ENCODE measurements at places on chromosomes 6 and 20.

GRCh38 chr20:17768271-17768670, 68.5 kb downstream of the BANF2 start:
- DNase-seq = no peak

DNA sequence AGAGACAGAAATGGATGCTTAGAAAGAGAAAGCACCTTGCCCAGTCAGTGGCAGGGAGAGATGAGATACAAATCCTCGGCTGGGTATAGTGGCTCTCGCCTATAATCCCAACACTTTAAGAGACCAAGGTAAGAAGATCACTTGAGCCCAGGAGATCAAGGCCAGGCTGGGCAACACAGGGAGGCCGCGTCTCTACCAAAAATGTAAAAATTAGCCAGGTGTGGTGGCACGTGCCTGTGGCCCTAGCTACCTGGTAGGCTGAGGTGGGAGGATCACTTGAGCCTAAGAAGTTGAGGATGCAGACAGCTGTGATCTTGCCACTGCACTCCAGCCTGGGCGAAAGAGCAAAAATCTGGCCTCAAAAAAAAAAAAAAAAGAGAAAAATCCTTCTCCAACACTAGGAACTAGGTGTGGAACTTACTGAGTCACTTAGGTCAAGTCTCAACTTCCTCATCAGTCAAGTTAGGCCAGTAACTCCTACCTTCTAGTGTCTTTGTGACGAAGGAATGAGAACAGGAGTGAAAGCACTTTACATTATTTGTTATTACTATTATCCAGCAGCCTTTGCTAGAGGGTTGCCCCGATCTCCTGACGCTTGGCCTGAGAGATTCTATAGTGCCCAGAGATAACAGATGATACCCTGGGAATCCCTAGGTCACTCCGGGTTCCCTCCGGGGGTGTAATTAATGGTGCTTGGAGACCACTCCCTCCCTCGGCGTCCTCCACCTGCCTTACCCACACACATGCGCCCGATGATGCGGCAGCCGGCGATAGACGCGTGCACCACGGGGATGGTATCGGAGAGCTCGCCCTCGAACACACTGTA, 918 bp downstream of the EIF6 start:
- DNase-seq = no peak

DNA sequence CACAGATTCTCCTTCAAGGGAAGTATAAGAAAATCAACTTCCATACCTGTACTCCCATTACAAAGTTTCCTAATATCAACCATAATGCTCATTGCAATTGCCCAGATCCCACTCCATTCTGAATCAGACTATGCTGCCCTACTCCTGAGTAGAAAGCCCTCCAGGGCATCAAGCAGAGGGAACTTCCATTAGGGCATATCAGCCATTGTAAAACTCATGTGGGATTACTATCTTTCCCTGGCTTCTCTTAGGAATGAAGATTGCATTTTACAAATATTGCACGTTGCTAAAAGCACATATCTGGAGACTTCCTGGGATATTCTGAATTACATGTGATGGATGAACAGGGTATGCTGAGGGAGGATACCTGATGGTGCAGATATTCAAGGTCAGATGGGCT, 263.2 kb downstream of the FOXA2 start:
- no peak for DNase-seq

GRCh38 chr6:96929741-96930140, 5.2 kb downstream of the KLHL32 start:
- DNase-seq = no peak

GRCh38 chr6:50442531-50443040, 270.7 kb upstream of the TFAP2D start:
- DNase-seq = no peak

- DNase-seq = no peak
Observed at GRCh38 chr6:85810558-85810957, 167.9 kb upstream of the SYNCRIP start.

DNA sequence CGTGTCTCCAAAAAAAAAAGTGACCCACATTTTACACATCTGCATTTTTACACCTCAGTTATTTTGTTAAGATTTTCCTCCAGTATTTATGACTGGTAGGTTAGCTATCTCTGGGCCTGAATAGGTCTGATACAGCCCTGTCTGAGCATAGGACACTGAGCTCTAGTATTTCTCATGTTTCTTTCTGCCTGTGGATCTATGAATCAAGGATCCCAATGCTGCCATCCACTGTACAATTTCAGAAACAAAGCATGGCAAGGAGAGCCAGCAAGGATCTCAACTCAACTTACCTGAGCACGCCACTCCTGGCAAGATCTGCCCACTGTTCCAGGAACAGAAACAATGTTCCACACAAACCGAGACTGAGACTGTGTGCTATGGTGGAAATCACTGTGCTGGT, 36.4 kb upstream of the ENPP5 start:
- no peak for DNase-seq

- no peak for DNase-seq
Observed at GRCh38 chr6:3229566-3230178, 2.2 kb upstream of the TUBB2B start.

DNA sequence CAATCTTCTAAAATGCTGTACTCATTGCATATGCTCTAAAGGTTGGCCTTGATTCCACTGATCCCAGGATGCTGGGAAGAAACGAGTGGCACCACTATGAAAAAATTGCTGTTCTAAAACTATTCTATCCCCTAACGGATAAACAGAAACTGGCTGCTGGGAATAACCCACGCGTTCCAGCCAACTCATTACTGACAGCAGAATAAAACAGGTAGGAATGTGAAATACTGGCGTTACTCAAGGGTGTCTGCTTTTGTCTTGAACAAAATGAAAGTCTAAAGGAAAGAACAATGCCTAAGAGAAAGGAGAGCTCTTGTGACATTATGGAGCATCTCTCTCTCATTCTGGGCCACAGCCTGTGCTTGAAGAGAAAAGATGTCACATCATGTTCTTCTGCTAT, 26.1 kb downstream of the GPR63 start:
- DNase-seq = no peak
